SK-N-SH (cell line): ENCODE measurements at places on chromosomes 7 and 10.
A peak's percentile ranks its signal among the peaks of the same experiment; 100 is the strongest.

DNA sequence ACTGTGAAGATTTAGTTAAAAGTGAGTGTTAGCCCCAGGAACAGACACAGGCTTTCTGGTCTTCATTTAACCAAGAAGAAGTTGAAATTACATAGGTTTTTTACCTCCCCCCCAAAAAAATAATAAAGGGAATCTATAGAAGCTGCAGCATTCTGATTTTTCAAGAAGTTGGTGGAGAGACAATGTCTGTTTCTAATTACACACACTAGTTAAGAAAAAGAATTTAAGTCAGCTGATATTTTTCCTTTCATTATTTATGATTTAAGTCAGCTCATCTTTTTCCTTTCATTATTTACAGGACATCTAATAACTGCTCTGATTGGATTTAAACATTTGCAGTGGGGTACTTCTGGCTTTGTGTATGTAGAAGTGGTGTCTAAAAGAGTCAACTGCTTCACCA, 201.4 kb upstream of the NRP1 start:
- no peak for DNase-seq
- no peak overlapping the region for H3K27ac ChIP-seq
- H3K27me3 ChIP-seq: no peaks in the 10 kb centered on the region
- no peaks in the 10 kb centered on the region for H3K36me3 ChIP-seq
- no peaks in the 10 kb centered on the region for H3K4me1 ChIP-seq

DNA sequence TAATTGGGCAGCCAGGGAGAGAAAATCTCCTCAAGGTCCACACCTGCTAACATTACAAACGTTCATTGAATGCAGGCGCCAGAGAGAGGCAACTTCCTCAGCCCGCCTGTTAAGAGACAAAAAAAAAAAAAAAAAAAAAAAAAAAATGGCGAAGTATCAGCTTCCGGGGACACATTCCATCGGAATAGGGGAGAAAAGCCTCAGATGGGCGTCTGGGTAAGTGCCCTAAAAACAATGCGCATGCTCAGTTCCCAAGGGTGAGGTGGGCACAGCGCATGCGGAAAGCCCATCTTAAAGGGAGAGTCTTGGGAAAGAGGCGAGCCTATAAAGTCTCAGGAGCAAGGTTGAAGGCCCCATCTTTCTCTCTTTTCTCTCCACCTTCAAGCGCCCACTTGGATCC, 1139.7 kb upstream of the CELF2 start:
- no peaks in the 10 kb centered on the region for H3K4me1 ChIP-seq
- H3K36me3 ChIP-seq: no peaks in the 10 kb centered on the region
- H3K27ac ChIP-seq: no peak overlapping the region
- H3K27me3 ChIP-seq: no peaks in the 10 kb centered on the region
- no peak overlapping the region for H3K4me3 ChIP-seq

GRCh38 chr10:80504897-80505465, 32.7 kb upstream of the SH2D4B start:
- H3K27me3 ChIP-seq: no peaks in the 10 kb centered on the region
- no peak overlapping the region for H3K27ac ChIP-seq
- H3K36me3 ChIP-seq: peaks cover 4% of the 10 kb centered on the region
- peaks cover 67% of the 10 kb centered on the region for H3K4me1 ChIP-seq

DNA sequence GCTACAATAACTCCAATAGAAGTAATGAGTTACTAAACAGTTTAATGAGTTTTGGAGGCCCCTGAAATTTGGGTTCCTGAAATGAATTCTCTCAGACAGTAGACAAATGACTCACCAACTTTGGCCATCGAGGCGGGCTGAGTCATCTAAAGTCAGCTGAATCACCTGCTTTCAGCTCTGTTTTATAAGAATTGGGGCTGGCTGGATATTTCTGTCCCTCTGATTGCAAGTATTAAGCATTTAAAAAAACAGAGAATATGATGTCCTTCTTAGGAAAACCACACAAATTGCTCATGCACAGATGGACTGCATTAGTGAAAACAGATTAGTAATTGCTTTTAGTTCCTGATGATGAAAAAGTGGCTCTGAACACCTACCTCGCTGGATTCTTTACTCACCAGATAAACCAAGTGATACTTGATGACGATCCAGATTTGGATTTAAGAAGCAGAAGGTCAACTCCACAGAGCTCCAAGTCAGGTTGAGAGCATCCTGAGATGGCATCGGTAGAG, 59.1 kb downstream of the ZNF365 start:
- H3K4me3 ChIP-seq: no peak overlapping the region
- no peak for DNase-seq
- no peaks in the 10 kb centered on the region; the same call in 1 of the 2 replicates for H3K4me1 ChIP-seq
- H3K36me3 ChIP-seq: no peaks in the 10 kb centered on the region
- no peaks in the 10 kb centered on the region for H3K27me3 ChIP-seq
- peak overlapping the region; percentile 93 for H3K27ac ChIP-seq

- H3K27me3 ChIP-seq: no peaks in the 10 kb centered on the region
- peak overlapping the region; percentile 43 for H3K27ac ChIP-seq
- H3K4me1 ChIP-seq: peaks cover 4% of the 10 kb centered on the region; the same call in 1 of the 2 replicates
Observed at GRCh38 chr10:4281190-4281825, 496.3 kb upstream of the KLF6 start.

DNA sequence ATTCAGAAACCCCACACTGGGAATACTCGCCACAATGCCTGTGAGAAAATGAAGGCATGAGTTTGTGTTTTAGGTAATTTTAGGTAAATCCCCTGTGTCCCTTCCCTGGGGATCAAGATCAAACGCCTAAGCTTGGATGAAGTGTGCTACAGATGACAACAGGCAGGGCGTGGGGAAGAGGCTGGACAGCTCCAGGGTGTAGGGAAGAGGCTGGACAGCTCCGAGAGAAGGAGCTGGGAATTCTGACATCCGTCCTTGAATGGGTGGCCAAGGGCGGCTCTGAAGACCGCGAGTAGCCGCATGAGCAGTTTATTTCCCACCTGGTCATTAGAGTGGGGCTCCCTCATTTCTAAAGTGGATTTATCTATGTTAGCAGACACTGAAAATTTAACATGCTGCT, 109.7 kb downstream of the RAMP3 start:
- H3K4me1 ChIP-seq: peaks cover 7% of the 10 kb centered on the region; the same call in 1 of the 2 replicates
- DNase-seq: no peak
- 0 out of 2 replicates have a peak, but pooled peaks cover 5% of the 10 kb centered on the region for H3K27me3 ChIP-seq
- H3K4me3 ChIP-seq: no peak overlapping the region
- no peaks in the 10 kb centered on the region for H3K36me3 ChIP-seq

- no peak overlapping the region for H3K4me3 ChIP-seq
- no peaks in the 10 kb centered on the region for H3K36me3 ChIP-seq
- no peak for DNase-seq
- no peaks in the 10 kb centered on the region for H3K4me1 ChIP-seq
- H3K27ac ChIP-seq: no peak overlapping the region
Observed at GRCh38 chr7:119964788-119965542, 308.0 kb upstream of the KCND2 start.

GRCh38 chr7:137082391-137082790, 213.9 kb downstream of the CHRM2 start:
- no peak overlapping the region for H3K4me3 ChIP-seq
- no peak for DNase-seq
- peaks cover 19% of the 10 kb centered on the region for H3K4me1 ChIP-seq
- H3K27ac ChIP-seq: no peak overlapping the region
- H3K27me3 ChIP-seq: no peaks in the 10 kb centered on the region

- no peak overlapping the region for H3K4me3 ChIP-seq
- H3K4me1 ChIP-seq: no peaks in the 10 kb centered on the region
- no peaks in the 10 kb centered on the region for H3K36me3 ChIP-seq
- H3K27ac ChIP-seq: no peak overlapping the region
- H3K27me3 ChIP-seq: no peaks in the 10 kb centered on the region
Observed at GRCh38 chr7:23538301-23538700, 6.5 kb upstream of the TRA2A start.

- no peak for DNase-seq
- no peaks in the 10 kb centered on the region; the same call in 1 of the 2 replicates for H3K4me1 ChIP-seq
- H3K27ac ChIP-seq: no peak overlapping the region
- no peak overlapping the region for H3K4me3 ChIP-seq
Observed at GRCh38 chr10:23015021-23015707, 80.2 kb upstream of the MSRB2 start.

DNA sequence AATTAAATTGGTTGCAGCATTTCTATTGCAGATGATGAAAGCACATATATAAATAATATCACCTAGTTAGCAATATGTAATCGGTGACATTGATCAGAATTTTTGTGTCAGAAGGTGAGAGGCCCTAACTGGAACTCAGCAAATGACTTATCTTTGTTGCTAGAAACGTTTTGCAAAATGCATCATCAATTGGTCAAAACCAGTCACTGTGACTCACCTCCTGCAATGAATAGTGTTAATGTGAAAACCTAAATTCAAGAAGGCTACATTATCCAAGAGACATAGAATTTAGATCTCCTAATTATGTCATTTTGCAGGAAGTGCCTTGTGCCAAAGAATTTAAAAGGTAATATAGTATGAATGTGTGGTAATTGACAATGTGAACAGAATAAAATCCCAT, 9.8 kb upstream of the PNLIPRP3 start:
- no peak overlapping the region for H3K4me3 ChIP-seq
- H3K27me3 ChIP-seq: no peaks in the 10 kb centered on the region
- no peak overlapping the region for H3K27ac ChIP-seq

GRCh38 chr10:100826031-100826651, 80.8 kb downstream of the PAX2 start:
- no peak overlapping the region for H3K27ac ChIP-seq
- H3K27me3 ChIP-seq: peaks cover 58% of the 10 kb centered on the region
- H3K4me1 ChIP-seq: no peaks in the 10 kb centered on the region
- no peak for DNase-seq
- peak overlapping the region; percentile 38; the same call in 1 of the 2 replicates for H3K4me3 ChIP-seq

- no peak for DNase-seq
- no peak overlapping the region for H3K4me3 ChIP-seq
- no peaks in the 10 kb centered on the region for H3K36me3 ChIP-seq
- H3K27me3 ChIP-seq: no peaks in the 10 kb centered on the region
- H3K27ac ChIP-seq: no peak overlapping the region
Observed at GRCh38 chr7:151795168-151795811, 81.6 kb downstream of the PRKAG2 start.

GRCh38 chr10:101397140-101397539, 43.2 kb downstream of the BTRC start:
- peaks cover 6% of the 10 kb centered on the region for H3K4me1 ChIP-seq
- H3K27me3 ChIP-seq: no peaks in the 10 kb centered on the region
- DNase-seq: peak; percentile 76
- H3K27ac ChIP-seq: peak overlapping the region; percentile 41; the same call in 1 of the 2 replicates
- H3K4me3 ChIP-seq: no peak overlapping the region

- DNase-seq: no peak
- peaks cover 9% of the 10 kb centered on the region for H3K36me3 ChIP-seq
- H3K4me1 ChIP-seq: peaks cover 76% of the 10 kb centered on the region
- H3K4me3 ChIP-seq: no peak overlapping the region
- H3K27me3 ChIP-seq: no peaks in the 10 kb centered on the region
Observed at GRCh38 chr10:103613616-103614015, 120.1 kb downstream of the NEURL1 start.

- H3K4me1 ChIP-seq: peaks cover 7% of the 10 kb centered on the region
- H3K36me3 ChIP-seq: no peaks in the 10 kb centered on the region
- no peak overlapping the region for H3K4me3 ChIP-seq
- H3K27ac ChIP-seq: no peak overlapping the region
- no peak for DNase-seq
- H3K27me3 ChIP-seq: no peaks in the 10 kb centered on the region
Observed at GRCh38 chr10:74234569-74234968, 83.5 kb downstream of the ADK start.

DNA sequence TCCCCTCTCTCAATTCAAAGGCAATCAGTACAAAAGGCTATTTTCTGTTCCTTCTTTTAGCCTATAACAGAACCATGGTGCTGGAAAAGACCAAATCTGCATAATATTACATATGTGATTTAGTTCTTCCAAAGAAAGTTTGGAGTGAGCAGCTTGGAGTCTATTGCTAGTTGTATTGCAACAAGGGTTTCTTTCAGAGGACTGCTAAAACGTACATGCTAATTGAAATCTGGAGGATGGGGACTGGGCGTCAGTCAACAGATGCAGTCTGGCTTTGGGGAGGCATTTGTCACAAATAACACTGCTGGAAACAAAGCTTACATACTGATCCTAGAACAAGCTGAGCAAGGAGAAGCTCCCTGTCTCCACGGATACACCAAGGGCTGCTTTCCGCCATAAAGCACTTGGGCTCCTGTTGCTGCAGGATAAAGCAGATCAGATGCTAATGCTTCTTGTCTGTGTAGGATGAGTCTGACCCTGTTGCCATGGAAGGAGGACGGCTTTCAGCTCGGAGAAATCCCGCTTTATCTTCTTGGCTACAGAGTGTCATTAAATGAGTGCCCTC, 883.5 kb downstream of the SORCS1 start:
- H3K36me3 ChIP-seq: no peaks in the 10 kb centered on the region
- DNase-seq: no peak
- no peak overlapping the region for H3K4me3 ChIP-seq
- H3K27ac ChIP-seq: no peak overlapping the region
- no peaks in the 10 kb centered on the region for H3K4me1 ChIP-seq

- no peaks in the 10 kb centered on the region for H3K27me3 ChIP-seq
- H3K36me3 ChIP-seq: no peaks in the 10 kb centered on the region; the same call in 1 of the 2 replicates
- DNase-seq: no peak
- H3K27ac ChIP-seq: peak overlapping the region; percentile 86
- H3K4me3 ChIP-seq: peak overlapping the region; percentile 12; the same call in 1 of the 2 replicates
Observed at GRCh38 chr10:13684806-13685482, 98.2 kb downstream of the PRPF18 start.

- H3K27me3 ChIP-seq: no peaks in the 10 kb centered on the region
- H3K4me1 ChIP-seq: peaks cover 7% of the 10 kb centered on the region
- H3K27ac ChIP-seq: no peak overlapping the region
- no peak for DNase-seq
- H3K4me3 ChIP-seq: no peak overlapping the region
- H3K36me3 ChIP-seq: no peaks in the 10 kb centered on the region
Observed at GRCh38 chr10:3992382-3993178, 207.6 kb upstream of the KLF6 start.

DNA sequence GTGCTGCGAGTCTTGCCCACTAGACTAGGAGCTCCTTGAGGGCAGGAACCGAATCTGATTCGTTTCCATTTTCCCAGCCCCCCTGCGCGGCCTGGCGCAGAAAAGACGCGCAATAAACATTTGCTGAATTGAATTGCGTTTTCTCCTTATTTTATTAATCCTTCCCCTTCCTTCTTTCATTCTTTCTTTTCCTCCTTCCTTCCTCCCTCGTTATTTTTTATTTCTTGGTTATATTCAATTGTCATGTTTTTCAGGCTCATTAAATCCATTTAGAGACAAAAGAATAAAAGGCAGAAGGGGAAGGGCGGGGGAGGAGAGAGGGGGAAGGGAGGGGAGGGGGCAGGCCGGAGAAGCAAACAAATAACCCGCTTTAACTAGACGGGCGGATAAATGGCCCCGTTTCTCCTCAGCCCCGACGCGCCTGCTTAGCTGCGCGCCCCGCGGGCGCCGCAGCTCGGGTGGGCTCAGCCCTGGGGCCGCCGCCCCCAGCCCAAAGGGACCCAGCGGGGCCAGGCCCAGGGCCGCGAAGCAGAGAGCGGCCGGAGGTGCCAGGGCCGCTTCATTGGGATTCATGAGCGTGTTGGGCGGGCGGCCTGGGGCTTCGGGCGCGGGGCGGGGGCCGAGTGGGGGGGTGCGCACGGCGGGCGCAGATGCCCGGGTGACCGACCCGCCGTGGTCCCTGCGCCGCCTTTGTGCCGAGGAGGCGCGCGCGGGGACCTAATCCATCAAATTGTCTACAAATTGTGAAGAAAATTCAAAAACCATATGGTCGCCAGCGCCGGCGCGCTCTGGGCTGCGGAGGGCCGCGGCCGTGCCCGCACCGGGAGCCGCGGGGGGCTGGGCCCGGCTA, 5.0 kb downstream of the LBX1 start:
- peaks cover 16% of the 10 kb centered on the region; the same call in 1 of the 2 replicates for H3K4me1 ChIP-seq
- peak; percentile 33 for DNase-seq
- no peaks in the 10 kb centered on the region for H3K36me3 ChIP-seq
- H3K4me3 ChIP-seq: peak overlapping the region; percentile 32; the same call in 1 of the 2 replicates
- no peak overlapping the region for H3K27ac ChIP-seq
- peaks cover 93% of the 10 kb centered on the region for H3K27me3 ChIP-seq

- no peak for DNase-seq
- H3K4me3 ChIP-seq: no peak overlapping the region
- H3K4me1 ChIP-seq: peaks cover 47% of the 10 kb centered on the region; the same call in 1 of the 2 replicates
- no peak overlapping the region for H3K27ac ChIP-seq
- H3K36me3 ChIP-seq: peaks cover 10% of the 10 kb centered on the region; the same call in 1 of the 2 replicates
- H3K27me3 ChIP-seq: no peaks in the 10 kb centered on the region
Observed at GRCh38 chr10:44975431-44976331, 2.9 kb downstream of the DEPP1 start.
